ENCODE measurements at places on chromosomes 4 and X.

GRCh38 chrX:12866451-12867377, at the start of gene TLR7:
Gene TLR7, plus strand, starts transcription at chrX:12867072. Its CDS starts 507 bp downstream, at chrX:12867579.
- DNase-seq, result no peak

GRCh38 chr4:151437505-151437904, 28.5 kb downstream of the FHIP1A start:
- DNase-seq, result no peak

- DNase-seq, result no peak
These were observed 2.1 kb downstream of the ANOS1 start for GRCh38 chrX:8729811-8730210.

GRCh38 chrX:7904562-7904961, 22.7 kb downstream of the PNPLA4 start:
- DNase-seq, result no peak

- no peak for DNase-seq
These were observed 75.6 kb downstream of the MAML3 start for GRCh38 chr4:140078366-140078765.

GRCh38 chr4:116480546-116480945, 604.8 kb downstream of the TRAM1L1 start:
- DNase-seq, result no peak

DNA sequence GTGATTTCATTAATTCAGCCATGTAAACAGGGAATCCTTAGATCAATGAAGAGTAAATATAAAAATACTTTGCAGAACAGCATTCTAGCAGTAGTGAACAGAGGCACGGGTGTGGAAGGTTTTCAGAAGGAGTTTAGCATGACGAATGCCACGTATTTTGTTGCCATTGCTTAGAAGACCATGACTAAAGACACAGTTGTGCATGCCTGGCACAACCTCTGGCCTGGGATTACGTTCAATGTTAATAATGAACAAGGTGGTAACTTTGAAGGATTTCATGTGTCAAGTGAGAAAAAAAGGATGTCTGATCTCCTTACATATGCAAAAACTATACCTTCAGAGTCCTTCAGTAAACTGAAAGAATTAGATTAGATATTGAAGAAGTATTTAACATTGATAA, 171.9 kb downstream of the MAGEB5 start:
- DNase-seq, result no peak

- no peak for DNase-seq
These were observed 117.1 kb upstream of the BMP3 start for GRCh38 chr4:80913381-80913780.

DNA sequence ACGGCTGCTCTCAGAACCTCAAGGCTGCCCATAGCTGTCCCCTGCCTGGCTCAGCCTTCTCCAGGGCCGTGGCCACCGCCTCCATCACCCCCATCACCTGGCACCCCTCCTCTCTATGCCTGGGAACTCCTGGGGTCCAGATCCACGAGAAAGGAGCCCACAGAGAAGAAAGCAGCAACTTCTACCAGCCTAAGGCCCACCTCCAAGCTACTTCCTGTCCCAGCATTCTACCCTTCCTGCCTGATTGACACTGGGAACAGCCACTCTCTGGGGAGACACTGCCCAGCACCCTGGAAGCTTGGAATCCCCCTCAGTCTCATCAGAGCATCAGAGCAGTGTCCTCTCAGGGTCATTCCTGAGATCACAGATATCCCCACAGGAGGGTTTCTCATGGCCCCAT, 36.9 kb upstream of the PROM1 start:
- DNase-seq, result no peak

GRCh38 chr4:6920171-6920570, 10.5 kb downstream of the TBC1D14 start:
- DNase-seq, result no peak

GRCh38 chr4:37232315-37232714, 12.2 kb upstream of the NWD2 start:
- no peak for DNase-seq

DNA sequence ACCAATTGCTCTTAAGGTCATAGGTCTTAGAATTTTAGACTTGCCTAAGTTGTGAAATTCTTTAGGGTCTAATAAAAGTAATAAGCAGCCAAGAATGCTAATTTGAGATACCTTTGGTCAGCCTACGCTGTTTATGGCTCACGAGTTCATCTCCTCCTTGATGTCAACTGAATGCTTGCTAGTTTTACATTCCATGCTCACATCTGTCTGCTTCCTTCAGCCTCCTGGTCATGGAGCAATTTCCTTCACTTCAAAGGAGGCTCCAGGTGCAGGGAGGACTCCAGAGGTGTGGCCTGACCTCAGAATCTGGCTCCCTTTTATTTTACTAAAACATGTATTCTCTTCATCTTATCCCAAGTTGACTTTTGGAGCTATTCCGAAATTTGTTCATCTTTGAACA, 23.3 kb upstream of the LNX1 start:
- DNase-seq, result no peak

GRCh38 chr4:2789351-2789750, 3.5 kb upstream of the SH3BP2 start:
- no peak for DNase-seq

DNA sequence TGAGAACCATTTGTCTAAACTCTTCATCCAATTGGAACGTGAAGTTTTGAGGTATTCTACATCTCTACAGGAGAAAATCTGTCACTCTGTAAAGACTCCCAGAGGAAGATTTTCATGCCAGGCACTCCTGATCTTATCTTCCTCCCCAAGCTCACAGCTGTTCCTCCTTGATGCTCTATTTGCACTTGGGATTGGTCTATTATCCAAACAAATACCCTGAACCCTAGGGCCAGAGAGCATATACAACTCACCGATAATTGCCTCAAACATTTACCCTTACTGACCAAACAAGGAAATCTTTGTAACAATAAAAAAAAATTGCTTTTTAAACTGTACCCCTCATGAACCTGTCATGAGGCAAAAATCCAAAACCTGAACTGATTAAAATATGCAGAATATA, 372.7 kb downstream of the SH2D1A start:
- no peak for DNase-seq

GRCh38 chr4:142347241-142347640, 498.9 kb downstream of the INPP4B start:
- no peak for DNase-seq

DNA sequence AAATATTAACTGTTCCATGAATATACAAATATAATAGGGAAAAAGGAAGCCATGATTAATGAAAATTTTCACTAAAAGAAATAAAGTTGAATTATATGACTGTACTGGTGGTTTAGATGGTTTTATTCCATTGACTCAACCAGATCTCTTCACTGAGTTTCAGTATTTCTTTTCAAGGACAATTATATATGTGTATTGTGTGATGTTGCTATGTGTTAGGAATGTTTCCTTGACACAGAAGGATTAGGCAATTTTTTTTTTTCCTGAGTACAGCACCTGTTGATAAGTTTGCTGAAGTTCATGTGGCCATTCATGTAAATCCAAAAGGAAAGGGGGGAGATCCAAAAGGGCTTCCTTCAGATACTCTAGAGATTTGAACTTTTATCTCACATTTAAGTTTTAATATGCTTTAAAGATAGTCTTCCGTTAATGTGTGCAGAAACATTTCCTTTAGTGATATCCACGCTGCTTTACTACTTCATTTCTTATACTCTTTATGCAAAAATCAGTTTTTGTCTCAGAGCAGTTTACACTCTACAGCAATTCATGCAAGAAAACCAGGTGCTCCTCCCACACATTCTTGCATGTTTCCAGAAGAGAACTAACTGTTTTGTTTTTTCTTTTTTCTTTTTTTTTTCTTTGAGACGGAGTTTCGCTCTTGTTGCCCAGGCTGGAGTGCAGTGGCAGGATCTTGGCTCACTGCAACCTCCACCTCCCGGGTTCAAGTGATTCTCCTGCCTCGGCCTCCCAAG, 249.1 kb downstream of the RPA4 start:
- DNase-seq, result no peak

GRCh38 chr4:167232805-167233684, 1.2 kb downstream of the SPOCK3 start:
- no peak for DNase-seq

DNA sequence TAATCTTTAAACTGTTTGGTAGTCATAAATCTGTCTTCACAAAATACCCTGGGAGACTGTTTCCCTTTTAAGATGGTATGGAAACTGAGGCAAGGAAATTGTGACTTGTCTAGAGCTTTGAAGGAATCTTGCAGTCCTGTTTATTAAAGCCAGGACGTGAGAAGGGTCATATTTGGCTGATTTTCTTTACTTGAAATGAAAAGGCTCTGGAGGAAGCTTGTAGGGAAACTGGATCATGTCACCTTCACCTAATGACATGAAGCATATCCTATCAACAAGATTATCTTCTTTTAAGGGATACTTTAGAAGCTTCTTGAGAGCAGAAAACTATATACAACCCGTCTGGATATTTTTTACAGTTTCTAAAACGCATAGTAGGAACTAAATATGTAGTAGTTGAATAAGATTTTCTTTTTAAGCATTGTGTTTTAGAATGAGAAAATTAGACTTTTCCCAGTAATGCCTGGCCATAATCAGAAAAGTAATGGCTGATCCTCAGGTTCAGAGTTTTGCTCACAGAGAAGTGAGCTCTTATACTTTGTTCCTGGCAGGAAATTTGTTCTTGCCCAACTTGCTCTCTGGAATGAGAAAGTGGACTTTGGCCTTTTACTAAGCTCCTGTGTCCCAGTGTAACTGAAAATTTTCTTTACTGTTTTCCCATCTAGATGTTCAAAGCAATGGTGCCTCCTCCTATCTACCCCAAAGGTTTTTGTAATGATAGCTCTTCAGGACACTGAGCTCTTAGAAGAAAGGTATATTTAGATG, 136.8 kb upstream of the AFF2 start:
- DNase-seq, result no peak

- DNase-seq, result no peak
These were observed 348.0 kb upstream of the POU3F4 start for GRCh38 chrX:83160096-83160495.

- DNase-seq, result no peak
These were observed 1444.2 kb downstream of the ADGRL3 start for GRCh38 chr4:62644372-62644771.

DNA sequence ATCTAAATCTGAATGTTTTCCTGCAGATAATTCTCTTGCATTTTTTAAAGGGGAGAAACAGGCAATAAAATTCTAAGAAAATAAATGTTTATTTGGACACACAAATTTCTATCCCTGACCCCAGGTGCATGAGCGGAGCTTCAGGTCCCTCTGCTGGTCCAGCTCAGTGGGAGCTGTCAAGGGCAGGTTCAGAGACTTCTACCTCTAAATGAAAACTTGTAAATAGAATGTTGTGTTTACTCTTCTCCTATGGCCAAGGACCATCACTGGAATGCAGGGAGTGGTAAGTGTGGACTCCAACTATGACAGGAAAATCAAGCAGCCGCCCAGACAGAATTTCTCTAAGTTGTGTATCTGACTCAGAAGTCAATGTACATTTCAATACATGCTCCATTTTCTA, 148.6 kb upstream of the TTC29 start:
- DNase-seq, result no peak

GRCh38 chr4:47668810-47669408, 169.0 kb downstream of the CORIN start:
- DNase-seq, result peak; percentile 30

GRCh38 chrX:136731207-136731782, 49.4 kb downstream of the ARHGEF6 start:
- no peak for DNase-seq

- DNase-seq, result no peak
These were observed 1408.9 kb upstream of the PCDH7 start for GRCh38 chr4:29311247-29311646.

GRCh38 chr4:146269228-146269653, 54.9 kb downstream of the REELD1 start:
- DNase-seq, result no peak

- no peak for DNase-seq
These were observed 66.2 kb downstream of the VCX3A start for GRCh38 chrX:6468706-6469105.

DNA sequence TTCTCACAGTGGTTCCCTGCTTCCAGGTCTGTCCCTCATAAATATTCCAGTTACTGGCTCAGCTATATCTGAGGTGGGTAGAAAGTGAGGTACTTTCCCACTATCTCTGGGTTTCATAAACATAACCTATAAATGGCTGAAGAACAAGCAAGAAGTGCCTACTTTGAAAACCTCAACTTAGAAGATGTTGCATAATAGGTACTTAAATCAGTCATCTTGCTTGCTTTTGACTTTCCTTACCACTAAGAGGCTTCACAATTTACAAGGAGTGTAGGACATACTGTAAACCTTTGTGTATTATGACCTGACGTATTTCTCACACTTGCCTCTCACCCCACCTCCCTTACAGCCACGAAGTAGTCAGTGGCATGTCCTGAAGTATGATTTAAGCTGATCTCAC, 145.9 kb downstream of the PCDH19 start:
- DNase-seq, result no peak

GRCh38 chr4:14092741-14093140, 465.2 kb upstream of the BOD1L1 start:
- no peak for DNase-seq

GRCh38 chrX:132491191-132491590, 2.4 kb upstream of the MBNL3 start:
- DNase-seq, result peak; percentile 35

DNA sequence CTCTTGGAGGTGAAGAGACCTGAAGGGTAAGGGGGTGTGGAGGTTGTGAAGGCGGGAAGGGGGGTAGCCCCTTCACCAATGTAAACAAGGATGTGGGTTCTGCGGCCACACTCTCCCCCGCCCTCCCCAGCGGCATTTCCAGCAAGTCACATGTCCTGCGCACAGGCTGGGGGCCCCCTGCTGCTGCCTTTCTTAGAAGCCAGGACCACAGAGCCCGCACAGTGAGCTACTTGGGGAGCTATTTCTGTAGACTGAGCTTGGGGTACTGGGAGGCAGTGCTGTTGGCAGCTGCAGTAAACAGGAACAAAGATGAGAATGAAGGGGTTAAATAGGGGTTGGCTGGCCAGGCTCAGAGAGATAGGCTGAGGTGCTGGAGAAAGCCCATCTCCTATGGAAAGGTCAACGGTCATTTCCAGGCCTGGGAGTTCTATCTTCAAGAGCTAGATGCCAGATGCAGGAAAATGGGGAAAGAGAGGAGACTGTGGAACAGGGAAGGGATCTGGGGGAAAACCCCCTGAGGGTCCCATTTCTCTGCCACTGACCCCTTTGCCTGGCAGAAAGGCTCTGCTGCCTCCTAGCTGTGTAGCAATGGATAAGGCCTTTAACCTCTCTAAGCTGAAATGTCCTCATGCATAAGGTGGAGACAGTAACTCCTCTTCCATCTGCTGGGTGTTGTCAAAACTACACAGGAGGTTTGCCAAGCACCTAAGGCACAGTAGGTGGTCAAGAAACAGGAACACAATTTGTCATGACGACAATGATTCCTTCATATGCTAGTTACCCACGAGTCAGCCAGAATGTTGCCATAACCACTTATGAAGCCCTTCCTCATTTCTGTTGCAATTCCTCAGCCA, 18.5 kb upstream of the PIM2 start:
- DNase-seq, result peak; percentile 92

All from activated CD4-positive, alpha-beta T cell treated with anti-CD3 and anti-CD28 coated beads, Interleukin-2, amount 10 ng/mL, durations not matched to agents 7 days and 5 days (primary cell).